ENCODE measurements at places on chromosomes 1 and 21. TPM values are rescaled to one million over a fixed set of nuclear protein-coding genes. Genes with fewer than 3 reads are reported as not detected.

Gene CADM3
- total RNA-seq, result 2.6 TPM

Gene CYP4A22
- total RNA-seq, result not detected

Gene CELA3B
- 1.2 TPM for total RNA-seq

Gene IFNLR1
- total RNA-seq, result 3.4 TPM

Gene WDR26
- total RNA-seq, result 56.0 TPM

Gene KPNA6
- total RNA-seq, result 99.2 TPM

Gene KPRP
- total RNA-seq, result not detected

Gene CD84
- total RNA-seq, result 1.3 TPM

Gene RPTN
- total RNA-seq, result not detected

GRCh38 chr1:190634134-190634533 is 156.5 kb upstream of the BRINP3 start:
- H3K27ac ChIP-seq, result no peak overlapping the region
- no peaks in the 10 kb centered on the region for H3K36me3 ChIP-seq
- no peak overlapping the region for H3K4me3 ChIP-seq
- no peaks in the 10 kb centered on the region for H3K4me1 ChIP-seq
- no peaks in the 10 kb centered on the region for H3K27me3 ChIP-seq
- DNase-seq, result no peak

DNA sequence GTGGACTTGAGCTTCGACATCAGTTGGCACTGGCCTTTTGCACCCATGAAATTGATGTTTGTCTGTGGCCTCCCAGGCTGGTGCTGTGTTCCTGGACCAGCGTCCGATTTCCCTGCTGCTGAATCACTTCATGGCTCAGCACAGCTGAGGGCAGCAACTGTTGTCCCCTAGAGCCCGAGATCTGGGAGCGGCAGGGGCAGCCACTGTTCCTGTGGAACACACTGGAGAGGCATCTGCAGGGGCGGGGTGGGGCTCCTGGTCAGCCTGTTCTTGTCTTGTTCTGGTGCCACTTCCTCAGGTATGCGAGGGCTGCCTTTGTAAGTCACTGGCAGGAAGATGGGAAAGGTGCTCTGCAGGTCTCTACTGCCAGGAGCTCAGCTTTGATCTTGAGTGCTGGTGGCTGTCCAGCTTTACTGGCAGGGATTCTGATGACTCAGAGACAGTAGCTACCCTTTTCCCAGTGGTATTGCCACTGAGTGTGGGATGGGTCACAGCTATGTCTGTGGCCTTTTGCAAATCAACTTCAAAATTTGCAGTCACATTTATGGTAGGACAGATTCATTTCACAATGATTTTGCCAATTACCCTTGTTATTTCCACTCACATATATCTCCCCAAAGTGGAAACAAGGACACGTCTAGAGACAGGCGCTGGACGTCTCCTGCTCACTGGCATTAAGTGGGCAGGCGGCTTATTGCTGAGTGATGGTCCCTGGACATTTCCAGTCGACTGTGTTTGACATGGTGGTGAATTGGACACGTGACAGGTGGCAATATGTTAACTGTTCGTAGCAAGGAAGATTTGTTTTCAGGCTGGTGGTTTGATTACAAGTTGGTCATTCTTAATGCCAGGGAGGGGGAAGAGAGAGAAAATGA is 15.3 kb downstream of the AGPAT3 start:
- no peaks in the 10 kb centered on the region for H3K36me3 ChIP-seq
- H3K27ac ChIP-seq, result no peak overlapping the region
- H3K27me3 ChIP-seq, result no peaks in the 10 kb centered on the region

GRCh38 chr1:208216062-208216461 is 28.1 kb downstream of the PLXNA2 start:
- no peak overlapping the region for H3K27ac ChIP-seq
- no peaks in the 10 kb centered on the region for H3K27me3 ChIP-seq
- H3K4me3 ChIP-seq, result no peak overlapping the region
- peaks cover 53% of the 10 kb centered on the region for H3K4me1 ChIP-seq
- H3K36me3 ChIP-seq, result peaks cover 35% of the 10 kb centered on the region

GRCh38 chr1:67382292-67382691 is 47.9 kb downstream of the SERBP1 start:
- no peak overlapping the region for H3K27ac ChIP-seq
- no peak for DNase-seq
- no peak overlapping the region for H3K4me3 ChIP-seq
- H3K4me1 ChIP-seq, result no peaks in the 10 kb centered on the region
- no peaks in the 10 kb centered on the region for H3K27me3 ChIP-seq

DNA sequence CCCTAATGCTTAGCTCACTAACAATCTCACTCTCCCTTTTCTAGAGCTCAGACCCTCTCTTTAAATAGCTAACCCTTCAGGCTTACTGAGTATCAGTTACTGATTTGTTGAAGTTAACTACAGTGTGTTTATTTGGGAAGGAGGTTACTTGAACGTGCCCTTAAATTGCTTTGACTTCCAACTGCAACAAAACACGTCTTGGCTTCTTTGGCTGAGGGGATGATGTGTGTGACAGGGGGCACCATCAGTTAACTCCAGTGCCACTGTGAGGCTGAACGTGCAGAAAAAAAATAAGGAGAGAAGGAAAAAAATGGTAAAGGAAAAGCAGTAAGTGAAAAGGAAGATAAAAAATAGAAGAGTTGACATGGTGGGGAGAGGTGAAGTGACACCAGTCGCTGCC is 75.1 kb upstream of the NRIP1 start:
- H3K27me3 ChIP-seq, result no peaks in the 10 kb centered on the region
- no peaks in the 10 kb centered on the region for H3K36me3 ChIP-seq
- no peak for DNase-seq
- no peak overlapping the region for H3K27ac ChIP-seq

GRCh38 chr1:104760017-104760416 is 1010.3 kb downstream of the AMY1C start:
- H3K4me3 ChIP-seq, result no peak overlapping the region
- H3K27me3 ChIP-seq, result no peaks in the 10 kb centered on the region
- H3K27ac ChIP-seq, result no peak overlapping the region
- no peaks in the 10 kb centered on the region for H3K36me3 ChIP-seq

- no peak overlapping the region for H3K4me3 ChIP-seq
- no peaks in the 10 kb centered on the region for H3K27me3 ChIP-seq
- H3K36me3 ChIP-seq, result no peaks in the 10 kb centered on the region
- DNase-seq, result no peak
- H3K27ac ChIP-seq, result no peak overlapping the region
These were observed 110.3 kb upstream of the CHRM3 start for GRCh38 chr1:239276051-239276450.

GRCh38 chr1:55334160-55334559 is 119.0 kb upstream of the USP24 start:
- no peak overlapping the region for H3K27ac ChIP-seq
- no peaks in the 10 kb centered on the region for H3K36me3 ChIP-seq
- no peak for DNase-seq
- H3K27me3 ChIP-seq, result no peaks in the 10 kb centered on the region
- no peak overlapping the region for H3K4me3 ChIP-seq
- H3K4me1 ChIP-seq, result peaks cover 7% of the 10 kb centered on the region

- no peaks in the 10 kb centered on the region for H3K27me3 ChIP-seq
- peaks cover 5% of the 10 kb centered on the region for H3K36me3 ChIP-seq
- peaks cover 5% of the 10 kb centered on the region for H3K4me1 ChIP-seq
- DNase-seq, result no peak
- H3K27ac ChIP-seq, result no peak overlapping the region
These were observed 37.4 kb downstream of the PRDM2 start for GRCh38 chr1:13737398-13737797.
